ENCODE measurements at places on chromosomes 16 and 17.

DNA sequence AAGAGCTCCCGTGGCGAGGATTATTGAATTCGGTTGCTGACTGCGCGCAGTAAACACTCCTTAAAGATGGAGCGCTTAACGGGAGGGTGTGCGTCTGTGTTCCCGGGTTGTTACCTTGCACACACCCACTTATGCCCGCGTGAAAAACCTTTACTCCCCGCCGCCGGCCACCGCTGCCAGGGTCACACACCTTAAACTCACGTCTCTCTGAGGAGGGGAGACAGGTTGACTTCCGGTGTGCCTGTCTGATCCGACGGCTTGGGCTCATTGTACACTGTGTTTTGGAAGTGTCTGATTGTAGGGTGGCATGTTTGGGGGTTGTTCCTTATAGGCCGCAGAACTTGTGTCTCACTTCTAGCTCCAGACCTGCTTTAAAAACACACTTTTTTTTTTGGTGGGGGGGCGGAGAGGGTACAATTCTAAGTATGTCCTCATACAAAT is 66.8 kb downstream of the KPNA2 start:
- no peak for DNase-seq

- no peak for DNase-seq
These were observed 22.6 kb upstream of the MPHOSPH6 start for GRCh38 chr16:82192665-82193064.

- no peak for DNase-seq
These were observed 29.9 kb downstream of the ACTG1 start for GRCh38 chr17:81482673-81483072.

DNA sequence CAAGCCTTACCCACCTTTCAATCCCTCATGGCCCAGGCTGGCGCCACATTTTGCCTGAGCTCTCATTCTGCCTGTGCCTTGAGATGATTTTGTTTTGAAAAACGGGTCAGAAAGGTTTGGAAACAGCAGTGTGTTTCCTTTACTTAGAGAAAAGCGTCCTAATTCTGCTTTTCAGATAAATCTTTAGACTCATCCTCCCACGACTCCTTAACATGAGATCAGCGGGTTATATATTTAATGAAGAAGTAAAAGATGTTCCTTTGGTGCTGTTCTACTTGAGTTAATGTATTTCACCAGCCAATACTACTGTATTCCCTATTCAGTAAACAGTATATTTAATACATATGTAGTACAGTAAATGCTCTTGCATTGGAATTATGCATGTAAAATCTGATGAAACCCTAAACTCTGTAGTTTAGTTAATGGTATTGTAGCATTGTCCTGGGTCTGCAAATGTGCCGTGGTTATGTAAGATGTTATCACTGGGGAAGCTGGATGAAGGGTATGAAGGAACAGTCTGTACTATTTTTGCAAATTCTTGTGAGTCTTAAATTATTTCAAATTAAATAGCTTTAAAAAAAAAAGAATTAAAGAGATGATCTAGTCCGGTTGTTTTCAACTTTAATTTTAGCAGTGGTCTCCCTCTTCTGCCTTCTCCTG is 199.4 kb upstream of the CACNG5 start:
- DNase-seq, result no peak

DNA sequence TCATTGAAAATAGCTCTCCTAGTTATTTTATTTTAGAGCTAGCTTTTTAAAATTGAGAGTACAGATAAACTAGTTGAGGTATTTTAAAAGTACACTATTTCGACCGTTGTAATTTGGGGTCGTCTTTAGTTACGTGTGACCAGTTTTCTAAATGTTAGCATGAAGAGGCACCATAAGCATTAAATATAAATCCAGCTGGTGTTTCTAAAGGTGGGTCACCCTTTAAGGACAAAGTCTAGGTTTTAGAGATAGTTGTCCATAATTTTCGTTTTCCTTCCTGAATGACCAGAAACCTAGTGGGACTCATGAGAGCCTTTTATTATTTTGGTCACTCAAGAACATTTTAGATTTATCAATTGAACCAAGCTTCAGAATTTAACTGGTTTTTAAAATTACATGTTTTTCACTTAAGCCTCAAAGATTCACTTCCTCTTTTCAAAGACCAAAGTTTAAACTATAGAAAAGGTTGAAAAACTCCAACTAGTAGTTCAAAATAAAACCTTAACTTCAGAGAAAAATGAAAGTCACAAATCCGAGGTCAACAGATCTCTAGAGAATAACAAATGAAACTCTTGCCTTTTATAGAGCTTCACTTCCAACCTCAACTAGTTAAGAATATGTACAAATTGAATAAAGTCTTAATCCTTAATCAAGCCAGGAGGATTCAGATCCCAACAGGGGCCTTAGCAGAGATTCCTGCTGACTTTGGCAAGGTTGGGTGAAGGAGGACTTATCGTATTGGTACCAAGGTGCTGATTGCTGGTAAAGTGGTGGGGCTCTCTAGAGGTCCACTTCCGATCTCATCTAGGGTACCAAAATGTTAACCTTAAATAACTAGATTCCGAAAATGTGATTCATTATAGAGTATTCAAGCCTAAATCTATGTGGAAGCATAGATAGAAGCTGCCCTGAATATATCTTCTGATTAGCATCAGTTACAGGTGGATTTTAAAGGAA is 32.5 kb downstream of the PHKB start:
- no peak for DNase-seq

- no peak for DNase-seq
These were observed 20.6 kb downstream of the TPPP3 start for GRCh38 chr16:67372664-67373063.

DNA sequence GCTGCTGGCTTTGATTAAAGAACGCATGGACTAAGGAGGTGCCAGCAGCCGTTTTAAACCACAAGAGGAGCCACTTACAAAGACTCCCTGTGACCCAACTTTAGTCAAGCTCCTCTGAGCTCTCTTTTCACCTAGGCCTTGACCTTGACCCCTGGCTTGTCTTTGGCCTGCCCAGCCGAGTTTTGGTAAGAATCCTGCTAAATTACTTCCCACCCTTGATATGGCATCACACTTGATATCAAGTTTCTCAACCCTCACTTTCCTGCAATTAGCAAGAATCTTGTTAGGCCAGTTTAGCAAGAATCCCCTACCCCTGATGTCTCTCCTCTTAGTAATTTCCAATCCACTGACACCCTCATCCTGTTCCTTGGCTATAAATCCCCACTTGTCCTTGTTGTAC is 232.8 kb upstream of the SALL1 start:
- no peak for DNase-seq

DNA sequence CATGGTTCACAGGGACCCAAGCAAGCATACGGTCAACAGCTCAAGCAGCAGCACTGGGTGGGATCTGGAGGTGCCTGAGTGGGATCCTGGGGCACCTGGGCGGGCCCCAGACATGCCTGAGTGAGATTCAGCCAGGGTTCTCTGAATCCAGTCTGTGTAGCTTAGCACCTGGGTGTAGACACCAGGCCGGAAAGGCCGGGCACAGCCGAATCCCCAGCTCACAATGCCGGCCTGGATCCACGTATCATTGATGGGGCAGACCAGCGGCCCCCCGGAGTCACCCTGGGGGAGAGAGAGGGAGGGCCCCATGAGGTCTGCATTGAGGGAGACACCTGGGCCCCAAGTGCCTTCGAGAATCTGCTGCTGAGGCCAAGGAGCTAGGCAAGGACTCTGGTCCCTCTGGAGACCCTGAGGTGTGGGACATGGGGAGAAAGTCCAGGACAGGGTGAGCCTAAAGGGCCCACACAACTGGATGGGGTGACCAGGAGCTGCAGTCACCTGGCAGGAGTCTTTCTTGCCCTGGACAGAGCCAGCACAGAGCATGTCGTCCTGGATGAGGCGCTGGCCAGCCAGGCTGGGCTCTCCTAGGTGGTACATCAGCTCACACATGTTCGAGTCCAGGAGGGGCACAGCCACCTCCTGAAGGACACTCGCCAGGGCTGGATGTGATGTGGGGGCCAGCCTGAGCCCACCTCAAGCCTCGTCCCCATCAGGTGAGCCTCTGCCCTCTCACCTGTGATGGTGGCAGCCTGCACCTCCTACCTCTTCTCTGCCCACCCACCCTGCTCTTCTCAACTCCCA is 9.7 kb downstream of the ZG16B start:
- DNase-seq, result no peak

DNA sequence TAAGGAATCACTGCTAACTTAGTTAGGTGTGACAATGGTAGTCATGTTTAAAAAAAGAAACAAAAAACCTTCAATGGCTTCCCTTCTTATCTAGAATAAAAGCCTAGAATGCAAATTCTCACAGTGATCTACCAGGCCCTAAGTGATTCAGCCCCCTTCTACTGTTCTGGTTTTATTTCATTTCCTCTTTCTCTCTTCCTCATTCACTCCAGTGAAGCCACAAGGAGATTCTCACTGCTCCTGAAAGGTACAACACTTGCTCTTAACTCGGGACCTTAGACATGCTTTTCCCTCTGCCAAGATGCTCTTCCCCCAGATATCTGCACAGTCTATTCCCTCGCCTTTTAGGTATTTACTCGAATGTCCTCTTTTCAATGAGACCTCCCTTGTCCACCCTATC is 3.7 kb downstream of the PIGS start:
- DNase-seq, result no peak

DNA sequence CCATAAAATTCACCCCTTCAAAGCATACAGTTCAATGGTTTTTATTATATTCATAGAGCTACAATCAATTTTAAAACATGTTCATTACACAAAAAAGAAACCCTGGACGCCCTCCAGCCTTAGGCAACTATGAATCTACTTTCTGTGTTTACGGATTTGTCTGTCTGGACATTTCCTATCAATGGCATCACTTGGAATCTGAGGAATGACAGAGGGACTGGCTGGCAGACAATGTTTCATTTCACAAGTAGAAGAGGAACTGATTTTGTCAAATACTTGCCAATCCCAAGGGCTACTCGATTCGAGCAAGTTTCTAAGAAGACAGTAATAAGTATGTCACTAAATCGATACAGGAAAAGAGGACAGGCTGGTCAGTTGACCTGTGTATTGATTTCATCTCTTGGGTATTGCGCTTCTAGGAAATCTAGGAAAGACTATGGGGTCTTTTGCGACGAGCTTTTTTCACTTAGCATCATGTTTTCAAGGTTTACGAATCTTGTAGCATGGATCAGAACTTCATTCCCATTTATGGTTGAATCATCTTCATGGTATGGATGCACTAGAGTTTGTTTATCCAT is 56.6 kb downstream of the RGS9 start:
- DNase-seq, result no peak

GRCh38 chr16:8714174-8714573 is 39.8 kb downstream of the ABAT start:
- no peak for DNase-seq

- DNase-seq, result no peak
These were observed 17.8 kb upstream of the KIF19 start for GRCh38 chr17:74307984-74308773.

- DNase-seq, result no peak
These were observed 10.4 kb upstream of the SLC47A2 start for GRCh38 chr17:19726631-19727376.

- no peak for DNase-seq
These were observed 25.6 kb downstream of the GJC1 start for GRCh38 chr17:44804302-44805089.

- DNase-seq, result no peak
These were observed 122.0 kb downstream of the IRF8 start for GRCh38 chr16:86020971-86021370.

- no peak for DNase-seq
These were observed 1.1 kb downstream of the FOXL1 start for GRCh38 chr16:86579268-86580062.

- DNase-seq, result no peak
These were observed 378.7 kb downstream of the HS3ST4 start for GRCh38 chr16:26070302-26071100.

DNA sequence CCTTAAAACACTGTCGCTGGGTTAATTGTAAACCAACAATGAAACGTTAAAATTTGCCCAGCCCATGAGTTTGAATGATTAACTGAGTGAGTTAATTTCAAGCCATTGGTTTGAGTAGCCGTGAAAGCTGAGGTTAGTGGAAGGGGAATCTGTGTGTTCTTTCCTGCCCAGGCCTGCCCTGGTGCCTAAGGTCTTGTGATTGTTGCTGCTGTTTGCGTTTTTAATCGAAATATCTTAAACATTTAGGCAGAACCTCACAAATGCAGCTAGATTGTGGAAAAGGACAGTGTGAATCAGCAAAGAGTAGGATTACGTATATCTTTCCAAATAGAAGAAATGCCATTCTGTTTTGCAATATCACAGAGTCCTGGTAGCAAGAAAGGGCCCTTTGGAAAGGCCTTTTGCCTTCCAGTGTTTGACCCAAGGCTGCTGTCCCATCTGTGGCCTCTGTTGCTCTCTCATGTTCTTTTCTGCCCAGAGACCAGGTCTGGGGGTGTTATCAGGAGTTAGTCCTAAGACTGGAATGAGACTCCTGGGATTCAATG is 113.8 kb downstream of the MSI2 start:
- no peak for DNase-seq

DNA sequence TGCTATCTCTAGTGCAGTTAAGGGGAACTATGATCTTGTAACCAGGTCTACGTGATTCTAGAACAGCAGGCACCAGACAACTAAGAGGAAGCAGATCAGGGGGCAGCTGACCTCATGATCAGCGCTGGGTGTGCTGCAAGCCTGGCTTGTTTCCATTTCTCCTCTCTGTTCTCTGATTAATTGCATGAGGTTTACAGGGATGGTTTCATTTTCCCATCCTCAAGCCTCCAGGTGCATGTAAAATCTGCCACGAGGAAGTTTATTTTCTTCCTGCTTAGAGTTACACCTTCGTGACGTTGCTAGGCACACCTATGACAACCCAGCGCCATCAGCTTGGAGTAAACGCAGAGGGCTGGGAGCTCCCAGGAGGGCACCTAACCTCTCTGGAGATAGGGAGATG is 4.3 kb upstream of the NUPR1 start:
- DNase-seq, result no peak

DNA sequence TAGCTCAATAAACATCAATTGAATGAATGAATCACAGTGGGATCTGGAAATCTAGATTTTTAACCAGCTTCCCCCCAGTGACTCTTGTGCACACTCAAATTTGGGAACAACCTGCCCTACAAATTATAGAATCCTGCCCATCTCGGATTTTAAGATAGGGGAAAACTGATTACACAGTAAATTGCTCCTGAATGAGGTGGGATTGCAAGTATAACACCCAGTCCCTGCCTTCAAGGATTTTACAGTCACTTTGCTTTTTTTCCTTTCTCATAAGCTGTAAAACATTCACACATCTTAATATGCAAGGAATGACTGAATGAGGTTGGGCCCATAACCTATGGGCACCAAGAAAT is 48.5 kb downstream of the TEKT5 start:
- DNase-seq, result no peak

DNA sequence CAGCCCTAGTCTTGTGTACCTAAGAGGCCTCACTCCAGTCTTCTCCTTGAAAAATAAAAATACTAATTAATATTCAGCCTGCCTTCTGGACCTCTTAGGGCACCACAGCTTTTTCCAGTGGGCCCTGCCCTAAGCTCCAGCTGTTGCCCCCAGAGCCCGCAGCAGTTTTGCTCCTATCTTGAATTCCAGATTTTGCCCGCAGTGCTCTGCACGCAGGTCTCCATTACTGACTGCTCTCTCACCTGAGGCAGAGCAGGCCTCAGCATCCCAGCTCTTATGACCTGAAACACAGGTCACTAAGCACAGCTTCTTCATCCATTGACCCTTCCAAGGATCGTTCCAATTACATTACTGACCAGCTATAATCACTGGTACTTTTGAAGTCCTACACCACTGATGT is 28.4 kb upstream of the NAGLU start:
- DNase-seq, result no peak

All from stimulated activated CD4-positive, alpha-beta T cell treated with anti-CD3 and anti-CD28 coated beads, Interleukin-1b, Interleukin-23, amount 100 ng/mL, for 1 hour (primary cell).